Breast epithelium (tissue), 4 donors: ENCODE measurements at places on chromosomes 11 and 22. TPM values are rescaled to one million over a fixed set of nuclear protein-coding genes. Genes with fewer than 3 reads are reported as not detected.
A peak's percentile ranks its signal among the peaks of the same experiment; 100 is the strongest.

The FAM181B gene
- 0.29 TPM for total RNA-seq

The MYOD1 gene
- total RNA-seq = not detected

The MUC5B gene
- 6.9 TPM for total RNA-seq

The TMEM25 gene
- total RNA-seq = 14.1 TPM

The PCSK7 gene
- 43.2 TPM for total RNA-seq

The NXPE1 gene
- total RNA-seq = not detected

The TP53AIP1 gene
- 0.33 TPM for total RNA-seq

The DEUP1 gene
- total RNA-seq = not detected

The SLC35E4 gene
- total RNA-seq = 4.8 TPM

The SCUBE1 gene
- 0.48 TPM for total RNA-seq

The OR51B5 gene
- total RNA-seq = 1.0 TPM

The SGSM1 gene
- total RNA-seq = 0.16 TPM

DNA sequence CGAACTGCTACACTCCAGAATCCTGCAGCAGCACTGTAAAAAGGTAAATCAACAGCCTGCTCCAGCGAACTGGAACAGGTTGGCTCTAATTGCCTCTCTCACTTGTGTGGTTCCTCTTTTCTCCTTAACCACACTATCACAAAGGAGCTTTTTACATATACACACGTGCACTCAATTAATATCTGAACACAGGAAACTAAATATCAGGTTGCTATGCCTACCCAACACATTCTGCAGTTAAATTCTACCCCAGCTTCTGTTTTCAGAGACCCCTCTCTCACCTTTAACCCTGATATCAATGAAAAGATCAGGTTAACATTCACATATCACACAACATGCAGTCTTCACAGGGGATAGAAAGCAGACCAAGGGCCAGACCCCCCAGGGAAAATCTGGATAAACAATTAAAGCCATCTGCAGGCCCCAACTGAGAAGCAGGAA is 11.0 kb downstream of the RBFOX2 start:
- no peak for DNase-seq

DNA sequence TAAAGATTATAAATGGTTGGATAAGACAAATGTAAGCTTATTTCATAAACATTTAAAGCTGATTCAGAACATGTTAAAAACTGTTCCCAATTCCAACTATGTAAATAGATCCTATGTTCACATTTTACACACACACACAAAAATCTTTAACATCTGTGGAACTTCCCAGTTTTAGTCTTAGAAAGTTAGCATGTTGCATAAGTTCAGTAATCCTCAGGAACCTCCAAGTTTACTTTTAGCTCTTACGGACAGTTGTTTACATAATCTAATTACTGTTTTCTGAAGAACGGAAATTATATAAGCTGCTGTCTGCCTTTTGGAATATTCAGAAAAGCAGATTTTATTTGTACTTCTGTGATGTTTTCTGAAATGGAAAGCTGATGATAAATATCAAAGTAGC is 53.3 kb downstream of the PANX1 start:
- no peak for DNase-seq

DNA sequence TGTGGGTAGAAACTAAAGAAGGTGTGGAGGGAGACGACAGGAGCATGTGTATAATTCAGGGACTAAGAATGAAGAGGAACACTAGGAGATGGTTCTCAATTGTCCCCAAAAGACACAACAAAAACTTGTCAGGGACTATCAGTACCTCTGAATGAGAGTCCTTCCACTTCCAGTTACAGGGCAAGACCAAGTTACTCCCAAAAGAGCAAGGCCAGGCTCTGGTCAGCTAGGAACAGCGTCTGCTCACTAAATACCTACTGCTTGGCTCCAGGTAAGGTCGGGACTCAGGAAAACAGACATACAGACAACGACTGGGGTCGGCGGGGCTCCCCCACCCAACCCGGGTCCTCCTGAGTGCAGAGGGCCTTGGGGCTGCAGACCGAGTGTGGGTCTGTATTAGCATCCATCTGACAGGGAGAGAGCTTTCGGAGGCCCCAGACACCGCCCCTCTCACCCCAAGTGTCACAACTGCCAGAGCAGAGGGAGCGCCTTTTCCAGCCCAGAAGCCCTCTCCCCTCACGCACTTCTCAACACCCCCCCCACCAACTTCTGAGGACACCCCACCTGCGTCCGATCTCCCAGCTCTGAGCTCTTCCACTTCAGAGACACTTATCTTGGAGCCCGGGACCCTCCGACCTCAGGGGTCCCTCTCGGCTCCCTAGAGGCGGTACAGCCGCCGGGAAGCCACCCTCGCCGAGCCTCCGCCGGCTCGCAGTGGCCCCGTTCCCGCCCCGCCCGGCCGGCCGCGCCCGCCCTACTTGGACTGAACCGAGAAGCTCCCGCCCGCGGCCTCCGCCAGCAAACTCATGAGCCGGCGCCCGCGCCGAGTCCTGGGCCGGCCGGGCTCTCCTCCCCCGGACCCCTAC is 522 bp downstream of the RHOG start:
- no peak for DNase-seq

DNA sequence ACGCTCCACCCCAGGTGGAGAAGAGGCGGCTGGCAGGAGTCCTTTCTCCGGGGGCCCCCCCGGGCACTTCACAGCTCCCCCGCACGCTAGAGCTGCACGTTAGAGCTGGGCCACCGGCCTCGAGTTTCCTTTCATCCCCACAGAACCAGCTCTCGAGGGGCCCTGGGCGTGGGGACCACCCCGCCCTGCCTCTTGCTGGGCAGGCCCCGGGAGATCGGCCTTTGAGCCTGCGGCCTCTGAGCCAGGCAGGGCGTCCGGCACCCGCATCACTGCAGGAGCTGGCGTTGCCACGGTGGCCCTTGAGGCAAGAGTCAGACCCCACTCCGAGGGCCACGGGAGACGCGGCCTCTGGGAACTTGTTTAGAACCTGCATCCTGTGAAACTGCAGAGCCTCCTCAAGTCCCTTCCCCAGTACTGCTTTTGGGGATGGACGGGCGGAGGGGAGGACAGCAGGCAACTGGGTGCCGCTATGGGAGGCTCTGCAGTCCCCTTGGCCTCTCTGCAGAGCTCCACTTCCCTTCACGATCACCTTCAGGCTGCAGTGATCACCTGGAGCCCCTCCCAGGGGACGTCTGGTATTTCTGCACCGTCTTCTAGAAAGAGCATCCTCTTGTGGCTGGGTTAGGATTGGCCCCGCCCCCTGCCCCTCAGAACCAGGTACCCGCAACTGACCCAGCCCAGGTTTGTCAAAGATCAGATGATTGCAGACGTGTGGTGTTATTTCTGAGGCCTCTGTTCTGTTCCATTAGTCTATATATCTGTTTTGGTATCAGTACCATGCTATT is 13.9 kb upstream of the GAL start:
- no peak for DNase-seq

GRCh38 chr11:61870541-61871031 is 20.8 kb downstream of the FADS3 start:
- no peak for DNase-seq

DNA sequence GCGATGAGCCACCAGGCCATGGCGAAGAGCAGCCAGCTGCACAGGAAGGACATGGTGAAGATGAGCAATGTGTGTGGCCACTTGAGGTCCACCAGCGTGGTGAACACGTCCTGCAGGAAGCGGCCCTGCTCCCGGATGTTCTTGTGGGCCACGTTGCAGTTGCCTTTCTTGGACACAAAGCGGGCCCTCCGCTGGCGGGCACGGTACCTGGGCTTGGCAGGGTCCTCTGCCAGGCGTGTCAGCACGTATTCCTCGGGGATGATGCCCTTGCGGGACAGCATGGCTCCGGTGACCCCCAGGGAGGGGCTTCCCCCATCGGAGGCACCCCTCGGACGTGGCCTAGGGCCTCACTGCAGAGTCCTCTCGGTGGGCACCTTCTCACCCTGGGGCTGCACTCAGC is 648 bp downstream of the KCNJ11 start:
- DNase-seq = no peak

DNA sequence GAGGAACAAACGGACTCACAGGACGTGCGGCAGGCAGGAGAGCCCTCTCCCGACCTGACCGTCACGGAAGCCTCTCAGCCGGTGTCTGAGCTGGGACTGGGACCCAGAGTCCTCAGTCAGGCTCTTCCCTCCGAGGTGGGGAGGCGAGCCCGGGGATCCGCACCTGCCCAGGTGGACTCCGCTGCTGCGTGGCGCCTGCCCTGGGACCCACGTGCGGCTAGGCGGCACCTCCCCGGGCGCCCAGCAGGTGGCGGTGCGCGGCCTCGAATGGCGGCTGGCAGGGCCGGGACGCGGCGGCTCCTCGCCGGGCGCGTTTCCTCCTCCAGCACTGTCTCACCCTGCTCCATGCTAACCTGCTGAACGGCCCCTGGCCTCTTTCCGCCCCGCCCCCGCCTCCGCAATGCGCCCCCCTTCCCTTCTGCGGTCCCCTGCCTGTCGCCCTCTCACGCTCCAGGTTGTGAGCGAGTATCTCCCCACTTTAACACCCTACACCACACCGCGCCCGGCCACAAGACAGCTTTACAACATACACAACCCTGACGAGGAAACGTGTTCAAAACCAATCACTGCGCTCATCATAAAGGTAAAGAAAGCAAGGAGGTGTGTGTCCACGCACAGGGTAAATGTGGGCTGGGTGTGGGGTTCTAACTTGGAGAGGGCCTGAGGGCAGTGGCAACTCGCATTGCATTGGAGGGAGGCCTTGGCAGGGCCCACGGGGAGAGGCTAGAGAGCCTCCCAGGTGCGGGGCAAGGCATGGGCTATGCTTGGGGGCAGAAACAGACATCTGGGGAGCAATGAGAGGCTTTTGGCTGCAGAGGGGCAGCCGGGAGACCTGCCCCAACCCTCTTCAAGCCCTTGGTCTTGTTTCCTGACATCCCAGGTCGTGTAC is 25.9 kb upstream of the ATXN10 start:
- DNase-seq = peak; percentile 80

DNA sequence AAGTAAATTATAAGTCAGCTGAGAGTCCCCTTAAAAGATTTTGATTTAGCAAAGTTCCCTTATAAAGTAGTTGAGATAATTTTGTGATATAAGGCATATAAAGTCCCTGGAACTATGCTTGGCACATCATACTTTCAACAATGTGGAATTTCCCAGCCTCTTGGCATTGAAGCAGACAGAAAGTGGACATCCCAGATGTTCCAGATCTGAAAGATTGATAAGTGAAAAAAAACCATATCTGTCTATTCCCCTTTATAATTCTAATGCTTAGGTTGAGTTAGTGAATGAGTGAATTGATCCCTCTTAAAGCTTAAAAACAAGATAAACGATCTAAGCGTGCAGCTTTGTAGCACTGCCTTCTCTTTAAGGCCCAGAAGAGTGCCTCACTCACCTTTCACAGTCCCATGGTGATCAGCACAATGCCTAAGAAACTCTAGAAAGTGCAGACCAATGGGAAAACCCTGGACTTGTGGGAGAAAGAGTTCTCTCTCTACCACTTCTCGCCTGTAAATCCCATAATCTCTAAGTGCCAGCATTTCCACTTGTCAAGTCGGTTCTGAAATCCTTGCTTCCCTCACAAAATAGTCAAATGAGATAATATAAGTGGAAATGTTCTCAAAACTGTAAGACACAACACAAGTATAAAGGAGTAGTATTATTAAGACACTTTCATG is 17.8 kb downstream of the FIBIN start:
- no peak for DNase-seq

- no peak for DNase-seq
Measured at GRCh38 chr11:119615003-119615881, 113.8 kb downstream of the NECTIN1 start.

DNA sequence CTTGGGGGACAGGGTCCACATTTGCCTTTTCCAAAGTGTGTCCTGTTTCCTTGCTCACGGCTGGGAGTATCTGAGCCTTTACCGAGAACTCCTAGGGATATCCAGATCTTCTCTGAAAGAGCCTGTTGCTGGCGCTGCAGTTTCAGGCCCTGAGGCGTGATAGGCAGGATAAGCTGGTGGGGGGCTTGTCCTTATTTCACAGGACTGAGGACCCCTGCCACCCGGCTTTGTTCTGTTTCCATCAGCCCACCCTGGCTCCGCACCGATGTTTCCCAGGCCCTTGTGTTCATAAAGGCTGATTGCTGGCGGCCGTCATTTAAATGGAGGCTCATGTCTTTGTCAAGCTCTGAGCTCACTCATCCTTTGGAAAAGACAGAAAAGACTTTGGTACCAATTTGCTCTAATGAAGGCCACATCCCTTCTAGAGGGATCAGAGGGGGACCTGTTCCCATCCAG is 9.4 kb upstream of the NPTXR start:
- no peak for DNase-seq

DNA sequence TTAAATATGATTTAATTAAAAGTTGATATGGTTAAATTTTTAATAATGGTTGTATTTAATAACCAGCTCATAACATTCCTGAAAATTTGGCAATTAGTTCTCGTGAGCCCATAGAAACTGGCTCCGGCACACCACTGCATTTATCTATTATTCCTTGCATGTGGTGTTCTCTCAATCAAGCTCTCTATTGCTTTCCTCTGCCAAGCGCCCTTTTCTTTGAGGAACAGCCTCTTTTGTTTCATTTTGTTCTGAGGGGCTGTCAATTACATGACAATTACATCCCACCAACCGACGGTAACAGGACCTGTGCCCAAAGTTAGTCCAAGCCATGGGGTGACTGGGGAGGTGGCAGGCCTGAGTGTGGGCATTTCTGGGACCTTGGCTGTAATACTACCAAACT is 8.1 kb downstream of the C11orf91 start:
- no peak for DNase-seq

DNA sequence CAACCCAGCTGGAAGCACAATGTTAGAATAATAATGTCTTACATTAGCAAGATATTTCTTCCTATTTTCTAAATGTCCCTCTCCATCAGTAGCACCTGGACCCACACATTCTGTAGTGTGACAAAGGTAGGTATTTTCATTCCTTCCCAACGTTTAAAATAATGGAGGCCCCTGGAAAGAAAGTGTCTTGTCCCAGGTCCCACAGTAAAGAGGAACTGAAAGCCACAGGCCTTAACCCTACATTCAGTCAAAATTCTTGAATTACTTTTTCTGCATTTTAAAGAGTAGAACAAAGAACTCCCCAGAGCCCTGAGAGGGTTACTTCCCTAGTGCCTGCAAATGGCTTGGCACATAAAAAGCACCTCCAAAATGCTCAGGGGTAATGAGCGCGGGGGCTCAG is 26.3 kb downstream of the OPCML start:
- no peak for DNase-seq

DNA sequence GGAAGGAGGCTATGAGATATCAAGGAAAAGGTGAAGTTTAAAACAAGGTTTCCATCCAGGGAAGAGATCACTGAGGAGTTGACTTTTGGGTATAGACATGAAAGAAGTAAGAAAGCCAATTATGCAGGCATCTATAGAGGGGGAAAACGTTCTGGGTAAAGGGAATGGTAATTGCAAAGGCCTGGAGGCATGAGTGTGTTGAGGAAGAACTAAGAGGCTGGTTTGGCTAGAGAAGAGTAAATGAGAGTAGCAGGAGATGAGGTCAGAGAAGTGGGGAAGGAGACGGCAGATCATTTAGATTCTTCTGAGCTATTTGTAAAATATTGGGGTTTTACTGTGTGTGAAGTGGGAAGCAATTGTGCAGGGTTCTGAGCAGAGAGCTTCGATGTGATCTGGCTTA is 7.6 kb downstream of the ENDOD1 start:
- no peak for DNase-seq

GRCh38 chr11:27319072-27319471 is 43.9 kb downstream of the CCDC34 start:
- DNase-seq = no peak

GRCh38 chr22:47191671-47192650 is 429.5 kb downstream of the TBC1D22A start:
- DNase-seq = peak; percentile 42
